ENCODE measurements at places on chromosomes 11 and 22.

DNA sequence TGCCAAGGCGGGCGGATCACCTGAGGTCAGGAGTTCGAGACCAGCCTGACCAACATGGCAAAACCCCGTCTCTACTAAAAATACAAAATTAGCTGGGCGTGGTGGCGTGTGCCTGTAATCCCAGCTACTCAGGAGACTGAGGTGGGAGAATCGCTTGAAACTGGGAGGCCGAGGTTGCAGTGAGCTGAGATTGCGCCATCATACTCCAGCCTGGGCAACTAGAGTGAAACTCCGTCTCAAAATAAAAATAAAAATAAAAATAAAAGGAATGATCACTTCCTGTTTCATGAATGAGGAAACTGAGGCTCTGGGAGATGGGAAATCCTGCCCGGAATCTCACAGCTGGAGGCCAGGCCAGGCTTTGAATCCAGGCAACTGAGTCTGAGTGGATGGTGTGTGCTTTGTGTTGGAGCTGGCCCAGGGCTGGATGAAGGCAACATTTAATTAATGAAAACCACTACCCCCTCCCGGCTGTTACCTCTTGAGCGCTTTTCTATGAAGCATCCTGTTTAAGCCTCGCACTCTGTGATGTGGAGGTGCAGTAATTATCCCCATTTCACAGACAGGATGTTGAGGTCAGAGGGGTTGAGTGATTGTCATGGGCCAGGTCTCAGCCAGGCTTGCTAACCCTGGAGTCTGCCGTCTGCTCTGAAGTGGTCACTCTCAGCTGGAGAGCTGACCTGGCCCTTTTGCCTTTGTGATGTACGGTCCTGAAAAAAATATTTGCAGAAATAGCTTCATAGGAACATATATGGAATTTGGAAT is 27.8 kb downstream of the LRP5 start:
- no peak for DNase-seq

GRCh38 chr11:74702383-74703007 is 28.7 kb downstream of the CHRDL2 start:
- peak; percentile 79 for DNase-seq

- DNase-seq, result no peak
These were observed 103.5 kb downstream of the LDLRAD3 start for GRCh38 chr11:36047344-36047743.

GRCh38 chr11:99968336-99968735 is 718.8 kb upstream of the ARHGAP42 start:
- no peak for DNase-seq

DNA sequence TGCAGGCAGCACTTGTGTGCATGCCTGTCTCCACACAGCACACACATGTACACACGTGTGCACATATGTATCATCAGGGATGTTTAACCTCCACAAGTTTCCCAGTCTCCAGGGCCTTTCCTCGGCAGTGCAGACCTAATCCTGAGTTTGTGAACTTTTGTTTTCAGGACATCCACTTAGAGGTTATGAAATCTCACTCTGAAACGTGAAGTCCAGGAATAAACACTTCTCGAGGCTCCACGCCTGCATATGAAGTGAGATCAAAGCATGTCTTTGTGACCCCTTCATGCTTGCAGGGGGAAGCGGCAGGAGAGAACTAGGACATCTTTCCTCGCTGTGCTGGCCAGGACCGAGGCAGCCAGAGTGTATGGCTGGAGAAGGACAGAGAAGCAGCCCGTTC is 3.1 kb downstream of the SHISAL1 start:
- DNase-seq, result no peak

- peak; percentile 61 for DNase-seq
These were observed 906 bp downstream of the CCDC90B start for GRCh38 chr11:83285151-83285770.

- no peak for DNase-seq
These were observed 163.2 kb downstream of the PGR start for GRCh38 chr11:100966366-100966765.

GRCh38 chr22:49753961-49754695 is 73.5 kb downstream of the BRD1 start:
- DNase-seq, result no peak

DNA sequence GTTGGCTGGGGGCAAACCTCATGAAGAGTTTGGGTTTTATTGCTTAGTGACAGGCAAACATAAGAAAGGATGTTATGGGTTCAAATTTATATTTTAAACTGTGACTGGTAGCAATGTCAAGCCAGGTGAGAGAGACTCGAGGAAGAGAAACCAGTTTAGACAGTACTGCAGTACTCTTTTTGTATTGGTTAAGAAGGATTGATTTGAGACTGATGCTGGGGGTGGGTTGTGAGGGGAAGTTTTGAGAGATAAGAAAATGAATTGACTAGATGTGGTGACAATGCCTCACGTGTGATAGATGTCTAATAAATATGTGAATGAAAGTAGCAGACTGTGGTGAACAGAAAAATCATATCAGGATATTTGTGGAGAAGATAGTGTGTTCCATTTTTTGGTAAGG is 142.4 kb downstream of the DDX10 start:
- no peak for DNase-seq

DNA sequence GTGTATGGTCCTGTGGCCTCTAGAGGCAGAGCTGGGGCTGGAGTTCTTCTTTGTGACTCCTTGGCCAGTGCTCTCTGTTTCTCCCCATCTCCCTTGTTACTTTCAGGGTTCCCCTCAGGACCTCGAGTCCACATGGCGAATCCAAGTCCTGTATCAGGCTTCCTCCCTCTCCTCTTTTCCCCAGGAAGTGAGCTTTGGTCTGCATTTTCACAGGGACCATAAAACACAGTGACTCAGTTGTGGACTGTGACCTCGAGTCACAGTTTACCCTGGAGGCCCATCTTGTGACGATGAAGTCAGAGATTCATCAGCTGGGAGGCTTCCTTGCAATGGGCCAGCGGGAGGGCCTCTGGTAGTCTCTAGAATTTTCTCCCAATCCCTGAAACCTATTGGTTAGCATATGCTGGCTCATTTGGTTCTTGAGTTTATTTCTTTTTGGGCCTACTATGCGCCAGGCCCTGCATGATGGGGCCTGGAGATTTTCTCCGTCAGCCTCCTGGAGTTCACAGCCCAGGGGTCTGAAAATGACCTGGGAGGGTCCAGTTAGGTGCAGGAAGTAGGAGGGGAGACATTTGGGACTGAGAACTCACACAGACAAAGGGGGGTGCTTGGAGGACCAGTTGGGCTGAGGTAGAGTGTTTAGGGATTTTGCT is 100.8 kb downstream of the KIAA1671 start:
- DNase-seq, result no peak

GRCh38 chr11:126456783-126457542 is 101.5 kb downstream of the ST3GAL4 start:
- DNase-seq, result no peak

DNA sequence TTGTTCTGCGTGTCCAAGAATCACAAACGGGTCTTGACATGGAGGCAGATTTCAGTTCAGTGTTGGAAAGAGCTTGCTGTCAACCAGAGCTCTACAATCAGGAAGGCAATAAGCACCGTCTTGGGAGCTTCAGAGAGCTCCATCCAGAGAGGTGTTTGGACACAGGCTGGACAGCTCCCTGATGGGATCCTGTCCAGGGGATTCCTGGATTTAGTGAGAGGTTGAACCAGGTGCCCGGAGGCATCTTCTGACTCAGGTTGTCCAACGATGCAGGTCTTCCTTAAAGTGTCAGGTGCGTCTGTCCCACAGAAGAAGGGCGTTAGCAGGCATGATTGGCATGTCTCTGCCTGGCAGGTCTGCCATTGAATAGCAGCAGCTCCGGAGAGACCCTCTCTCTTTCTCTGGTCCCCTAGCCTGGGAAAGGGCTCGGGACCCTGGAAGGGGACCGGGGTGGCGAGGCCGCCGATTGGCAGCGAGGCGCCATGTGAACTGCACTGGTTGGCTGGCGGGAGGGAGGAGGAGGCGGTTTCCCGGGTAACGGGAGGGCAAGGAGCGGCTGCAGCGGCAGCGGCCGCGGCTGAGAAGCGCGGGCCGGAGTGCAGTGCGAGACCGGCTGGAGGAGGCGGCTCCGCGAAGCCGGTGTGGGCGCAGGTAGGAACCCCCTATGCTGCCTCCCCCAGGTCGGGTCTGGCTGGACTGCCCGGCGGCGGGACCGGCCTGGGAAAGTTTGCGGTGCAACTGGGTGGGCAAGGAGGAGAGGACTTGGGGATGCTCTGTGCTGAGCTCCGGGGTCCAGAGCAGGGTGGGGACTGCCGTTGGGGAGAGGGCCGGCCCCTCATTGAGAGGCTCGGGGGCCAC is 104.1 kb upstream of the E2F8 start:
- no peak for DNase-seq

DNA sequence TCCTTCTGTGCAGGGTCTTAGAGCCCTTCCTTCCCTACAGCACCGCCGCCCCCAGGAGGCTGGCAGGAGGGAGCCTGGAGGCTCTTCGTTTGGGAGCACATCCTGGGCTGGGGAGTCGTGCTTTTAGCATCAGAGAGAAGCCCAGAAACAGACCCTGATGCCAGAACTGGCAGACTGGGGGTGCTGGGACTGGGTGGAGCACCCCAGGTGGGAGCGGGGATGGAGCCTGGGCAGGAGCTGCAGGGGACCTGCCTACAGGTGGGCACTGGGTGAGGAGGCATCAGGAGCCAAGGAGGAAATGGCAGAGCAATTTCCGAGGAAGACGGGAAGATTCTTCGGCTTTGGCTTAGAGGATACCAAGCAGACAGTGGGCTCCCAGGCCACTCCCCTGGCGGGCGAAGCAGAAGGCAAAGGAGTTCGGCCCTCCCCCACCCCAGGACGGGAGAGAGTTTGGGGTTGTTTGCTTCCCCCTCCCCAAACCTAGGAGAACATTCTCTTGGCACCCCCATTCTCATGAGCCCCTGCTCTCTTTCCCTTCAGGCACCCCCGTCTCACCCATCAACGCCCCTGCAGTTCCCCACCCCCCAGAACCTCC is 1.1 kb downstream of the SYT7 start:
- no peak for DNase-seq

- no peak for DNase-seq
These were observed 155.7 kb downstream of the CWF19L2 start for GRCh38 chr11:107301878-107302277.

GRCh38 chr11:40235841-40236240 is 1223.6 kb downstream of the LRRC4C start:
- DNase-seq, result no peak

- DNase-seq, result no peak
These were observed 44.9 kb upstream of the FADD start for GRCh38 chr11:70158201-70158600.

DNA sequence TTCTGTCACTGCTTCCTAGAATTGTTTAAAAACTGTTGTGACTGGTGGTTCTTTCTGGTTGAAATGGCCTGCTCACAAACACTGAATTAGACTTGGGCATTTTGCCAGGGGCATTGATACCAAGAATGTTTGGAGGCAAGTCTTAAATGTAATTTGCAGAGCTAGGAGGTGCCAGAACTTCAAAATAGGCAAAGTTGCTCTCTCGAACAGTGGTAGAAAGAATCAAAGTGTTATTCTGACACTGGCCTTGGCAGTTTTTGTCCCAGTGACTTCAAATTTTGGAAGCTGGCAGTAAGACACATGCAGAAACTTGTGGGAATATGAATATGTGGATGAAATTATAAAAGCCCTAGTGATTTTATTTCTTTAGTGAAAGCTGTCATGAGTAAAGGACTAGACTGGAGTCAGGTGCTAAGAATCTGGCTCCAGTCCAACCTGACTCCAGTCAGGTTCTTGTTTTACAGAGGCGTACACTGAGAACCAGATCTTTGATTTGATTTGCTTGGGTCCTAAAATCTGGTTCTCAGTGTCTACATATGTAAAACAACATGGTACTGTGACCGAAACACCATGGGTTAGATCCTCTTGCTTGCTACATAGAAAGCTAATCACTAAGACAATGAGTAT is 20.9 kb downstream of the SVIP start:
- DNase-seq, result no peak

- DNase-seq, result peak; percentile 84
These were observed 84.4 kb upstream of the SEPTIN5 start for GRCh38 chr22:19629720-19630419.

DNA sequence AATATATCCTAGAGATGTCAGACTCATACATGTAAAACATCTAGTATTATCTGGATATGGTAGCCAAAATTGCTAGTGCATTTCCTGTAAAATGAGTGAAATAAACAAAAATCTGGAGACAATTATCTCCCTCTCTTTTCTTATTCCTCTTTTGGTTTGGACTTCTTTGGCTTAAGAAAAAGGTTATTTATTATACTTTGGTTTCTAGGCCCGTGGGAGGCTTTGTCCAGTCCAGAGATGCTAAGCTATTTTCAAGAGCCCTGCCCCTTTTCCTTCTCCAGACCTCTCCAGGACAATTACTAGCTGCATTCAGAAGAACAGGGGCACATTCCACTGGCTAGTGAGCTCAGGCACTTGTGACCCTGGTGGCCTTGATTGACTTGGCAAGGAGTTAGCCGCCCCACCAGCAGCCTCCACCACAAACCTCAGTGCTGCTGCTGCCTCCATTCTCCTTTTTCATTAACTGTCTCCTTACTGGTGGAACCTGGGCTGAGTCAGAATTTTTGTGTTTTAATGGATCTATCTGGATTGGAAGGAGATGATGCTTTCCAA is 747.3 kb upstream of the TENM4 start:
- DNase-seq, result no peak

DNA sequence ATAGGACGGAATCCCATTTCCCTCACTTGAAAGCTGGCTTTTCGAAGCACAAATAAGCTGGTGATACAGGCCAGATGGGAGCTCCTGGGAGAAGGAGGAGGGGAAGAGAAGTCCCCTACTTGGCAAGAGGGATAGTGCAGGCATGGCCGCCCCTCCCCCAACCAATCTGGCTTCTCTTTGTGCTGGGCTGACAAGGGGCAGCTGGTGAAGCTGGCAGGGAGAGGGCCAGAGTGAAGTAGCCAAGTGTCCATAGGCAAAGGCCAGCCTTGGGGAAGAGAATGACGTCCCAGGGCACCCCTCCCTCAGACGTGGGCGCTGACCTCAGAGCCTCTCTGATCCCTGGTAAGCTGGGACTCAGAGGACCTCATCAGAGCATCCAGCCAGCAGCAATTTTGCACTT is 78.7 kb upstream of the GRAMD1B start:
- no peak for DNase-seq

DNA sequence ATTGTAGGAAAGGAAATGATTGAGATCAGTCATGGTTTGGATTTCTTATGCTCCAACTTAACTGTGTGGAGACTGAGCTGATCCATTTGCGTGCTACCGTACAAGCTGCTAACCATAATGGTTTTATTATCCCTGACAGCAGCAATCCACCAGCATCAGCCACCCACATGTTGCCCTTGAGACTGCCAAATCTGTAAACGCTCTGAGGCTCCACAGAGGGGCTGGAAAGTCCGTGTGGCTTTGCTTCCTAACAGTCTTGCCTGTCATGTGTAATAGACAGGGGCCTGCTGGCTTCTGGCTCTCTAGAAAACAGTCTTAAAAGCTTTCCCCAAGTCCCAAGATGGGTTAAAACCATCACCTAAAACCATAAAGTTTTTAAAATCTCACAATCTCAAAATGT is 30.1 kb downstream of the ATG16L2 start:
- DNase-seq, result no peak

- no peak for DNase-seq
These were observed 478.9 kb upstream of the ARHGAP42 start for GRCh38 chr11:100208207-100208606.

DNA sequence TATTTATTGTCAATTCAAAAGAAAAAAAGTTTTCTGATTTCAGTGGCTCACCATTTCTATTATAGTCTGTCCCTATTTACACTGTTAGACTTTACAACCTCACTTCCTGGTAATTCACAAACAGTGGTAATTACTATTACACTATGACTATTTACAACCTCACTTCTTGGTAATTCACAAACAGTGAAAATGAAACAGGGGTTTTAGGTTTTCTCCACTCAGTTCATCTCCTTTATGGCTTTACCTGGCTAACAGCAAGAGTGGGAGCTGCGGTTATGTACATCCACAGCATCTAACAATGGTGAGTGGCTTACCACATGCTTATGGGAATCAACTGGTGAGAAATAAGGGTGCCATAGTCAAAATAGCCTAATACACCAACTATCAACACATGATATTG is 166.4 kb downstream of the CASP12 start:
- DNase-seq, result no peak
